ENCODE measurements at places on chromosomes 2 and 18.

GRCh38 chr2:154158101-154158500, 286.4 kb downstream of the GALNT13 start:
- no peak for DNase-seq

DNA sequence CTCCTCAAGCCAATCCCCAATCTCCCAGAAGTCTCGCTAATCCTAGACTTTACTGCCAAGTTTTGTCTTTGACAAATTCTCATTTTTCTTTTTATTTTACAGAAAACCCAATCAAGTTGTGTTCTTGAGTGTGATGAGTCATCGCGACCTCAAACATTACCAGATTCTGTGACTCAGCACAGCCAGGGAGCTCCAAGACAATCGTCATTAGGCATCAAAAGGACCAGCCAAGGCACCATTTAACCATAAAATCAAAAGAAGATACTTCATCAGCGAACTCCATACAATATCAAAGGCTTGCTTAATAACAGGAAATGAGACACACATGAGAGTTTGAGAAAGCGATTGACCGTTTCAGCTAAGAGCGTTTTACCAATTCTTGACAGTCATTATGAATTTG, 146.2 kb upstream of the AGAP1 start:
- no peak for DNase-seq

DNA sequence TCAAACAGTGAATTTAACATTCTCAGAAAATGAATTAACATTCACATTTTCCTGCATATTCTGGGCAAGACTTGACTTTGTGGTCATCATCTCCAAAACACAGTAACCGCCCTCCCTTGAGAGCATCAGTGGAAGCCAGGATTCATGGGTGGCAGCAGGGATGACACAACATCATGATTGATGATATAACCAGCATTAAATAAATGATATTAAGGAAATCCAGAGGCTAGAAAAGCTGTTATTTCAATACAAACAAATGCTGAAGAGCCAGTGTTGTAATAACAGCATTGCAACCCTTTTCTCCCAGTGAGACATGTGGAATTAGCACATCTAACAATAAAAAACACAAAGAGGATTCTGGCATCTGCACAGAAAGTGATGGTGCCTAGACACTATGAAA, 41.1 kb downstream of the CDC42EP3 start:
- no peak for DNase-seq

GRCh38 chr2:10740226-10740625, 18.8 kb downstream of the ATP6V1C2 start:
- no peak for DNase-seq

GRCh38 chr18:26083099-26083498, 7.3 kb downstream of the SS18 start:
- DNase-seq, result no peak
